ENCODE measurements at places on chromosomes 12 and 14.

DNA sequence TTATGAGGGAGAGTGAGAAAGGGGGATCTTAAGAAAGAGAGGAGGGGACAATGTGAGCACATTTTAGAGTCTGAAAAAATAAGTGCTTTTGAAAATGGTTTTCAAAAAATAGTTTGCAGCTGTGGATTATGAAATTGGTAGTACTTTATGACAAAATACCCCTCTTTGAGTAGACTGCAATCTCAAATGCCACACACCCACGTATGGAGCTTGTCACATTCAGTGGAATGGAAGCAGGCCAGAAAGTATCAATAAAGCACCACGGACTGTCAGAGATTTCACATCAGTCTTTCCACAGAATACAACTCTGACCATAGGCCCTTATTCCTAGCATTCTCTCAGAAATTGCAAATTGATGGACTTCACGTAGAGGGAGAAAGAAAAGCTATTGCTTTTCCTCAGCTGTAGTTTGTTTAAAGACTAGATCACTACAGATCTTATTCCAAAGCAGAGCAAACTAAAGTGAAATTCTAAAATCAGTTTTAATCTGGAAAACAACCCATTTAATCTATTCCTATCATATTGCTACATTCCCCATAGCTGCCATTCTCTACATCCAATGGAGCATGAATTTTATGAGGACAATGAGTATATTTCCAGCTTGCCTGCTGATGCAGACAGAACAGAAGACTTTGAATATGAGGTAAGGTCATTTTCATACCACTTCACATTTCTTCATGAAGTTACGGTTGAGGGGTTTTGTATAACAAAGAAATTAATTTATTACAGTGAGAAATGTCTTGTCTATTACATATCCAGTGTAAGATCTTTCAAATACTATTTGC, 321.3 kb downstream of the PDZRN4 start:
- no peak for DNase-seq

- DNase-seq, result no peak
Observed at GRCh38 chr12:56001487-56002100, 4.5 kb downstream of the SUOX start.

- DNase-seq, result peak; percentile 70
Observed at GRCh38 chr12:20368114-20368650, at the start of gene PDE3A. TSS of gene PDE3A (plus strand) at chr12:20368537. CDS start at chr12:20369285, 748 bp downstream.

DNA sequence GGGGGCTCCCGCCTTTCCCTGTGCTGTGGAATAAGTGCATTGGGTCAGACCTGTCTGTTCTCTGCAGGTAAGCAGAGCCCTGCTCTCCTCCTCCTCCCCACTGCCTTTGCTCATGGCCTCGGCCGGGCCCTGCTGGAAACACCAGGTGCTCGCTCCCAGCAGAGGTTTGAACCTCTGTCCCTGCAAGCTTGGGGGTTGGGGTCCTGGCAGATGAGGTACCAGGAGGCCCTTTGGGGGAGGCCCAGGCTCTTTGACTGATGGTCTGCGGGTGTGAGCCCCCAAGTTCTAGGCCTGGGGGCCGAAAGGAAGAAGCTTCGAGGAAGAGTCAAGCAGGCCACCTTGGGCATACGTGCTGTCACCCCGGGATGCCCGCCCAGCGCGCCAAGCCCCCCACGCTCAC, 22.1 kb upstream of the CEP170B start:
- no peak for DNase-seq

- no peak for DNase-seq
Observed at GRCh38 chr14:91387169-91387835, 30.3 kb downstream of the CCDC88C start.

DNA sequence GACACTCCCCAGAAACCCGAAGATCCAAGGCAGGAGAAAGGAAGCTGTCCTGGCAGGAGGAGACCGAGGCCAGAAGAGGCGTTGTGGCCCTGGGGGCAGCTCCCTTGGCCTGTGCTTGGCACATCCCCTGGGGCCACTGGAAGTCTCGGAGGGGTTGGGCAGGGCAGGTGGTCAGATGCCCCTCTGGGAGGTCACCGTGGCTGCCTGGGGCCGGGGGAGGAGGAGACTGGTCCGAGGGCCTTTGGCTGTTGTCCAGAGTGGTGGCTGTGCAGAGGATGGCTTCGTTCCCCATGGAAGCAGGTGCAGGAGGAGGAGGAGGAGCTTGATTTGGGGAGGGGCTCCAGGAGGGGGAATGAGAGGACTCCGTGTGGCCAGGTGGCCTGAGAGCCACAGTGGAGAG, 3.3 kb upstream of the NUDT14 start:
- DNase-seq, result no peak

DNA sequence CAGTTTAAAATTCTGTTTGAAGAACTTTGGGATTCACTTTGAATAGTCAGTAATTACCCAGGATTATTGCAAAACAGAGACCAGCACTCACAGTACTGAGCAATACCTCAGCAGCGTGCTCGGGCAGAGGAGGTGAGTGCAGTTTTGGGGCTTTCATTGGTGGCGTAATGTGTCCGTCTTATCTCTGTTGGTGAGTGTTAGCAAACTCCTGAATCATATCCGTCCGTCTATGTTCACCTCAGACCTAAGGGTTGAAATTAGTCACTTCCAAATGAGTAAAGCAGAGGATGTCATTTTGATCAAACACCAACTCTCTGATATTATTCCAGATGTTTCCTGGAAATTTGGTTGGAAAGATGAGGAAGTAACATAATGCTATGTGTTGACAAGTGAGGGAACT, 82.8 kb downstream of the BORCS5 start:
- DNase-seq, result no peak

GRCh38 chr14:95183082-95183481, 25.8 kb upstream of the DICER1 start:
- no peak for DNase-seq

DNA sequence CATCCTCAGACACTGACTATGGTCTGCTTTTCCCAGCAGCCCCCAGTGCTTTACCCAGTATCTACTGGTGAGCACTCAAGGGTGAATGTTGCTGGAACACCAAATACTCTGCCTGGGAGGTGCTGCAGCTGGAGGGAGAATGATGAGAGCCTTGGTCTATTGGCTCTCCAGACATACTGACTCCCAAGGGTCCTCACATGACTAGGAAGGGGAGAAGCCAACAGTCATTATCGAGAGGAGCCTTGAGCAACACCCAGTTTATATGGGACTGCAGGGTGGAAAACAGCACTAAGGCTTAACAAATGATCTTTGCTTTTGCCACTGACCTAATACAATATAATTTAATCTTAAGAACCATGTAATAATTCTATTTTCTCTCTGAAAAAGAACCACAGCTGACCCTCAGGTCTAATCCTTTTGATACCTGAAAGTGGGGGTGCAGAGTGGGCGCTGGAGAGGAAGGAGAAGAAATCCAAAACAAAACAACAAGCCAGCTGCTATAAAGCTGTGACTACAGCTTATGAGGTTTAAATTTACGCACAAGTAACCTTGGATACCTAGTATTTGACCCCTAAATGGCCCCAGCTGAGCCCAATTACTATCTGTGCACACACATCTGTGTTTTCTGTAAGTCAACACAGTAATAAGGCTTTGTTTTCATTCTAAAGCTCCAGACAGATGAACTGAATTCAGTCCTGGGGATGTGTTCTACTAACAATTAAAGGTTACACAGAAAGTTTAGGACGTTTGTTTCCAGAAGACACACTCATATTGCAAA, 107.8 kb upstream of the GRIP1 start:
- DNase-seq, result no peak

GRCh38 chr12:100995771-100996170, 201.2 kb downstream of the ANO4 start:
- no peak for DNase-seq

- no peak for DNase-seq
Observed at GRCh38 chr14:50061664-50062437, 54.5 kb downstream of the VCPKMT start.

DNA sequence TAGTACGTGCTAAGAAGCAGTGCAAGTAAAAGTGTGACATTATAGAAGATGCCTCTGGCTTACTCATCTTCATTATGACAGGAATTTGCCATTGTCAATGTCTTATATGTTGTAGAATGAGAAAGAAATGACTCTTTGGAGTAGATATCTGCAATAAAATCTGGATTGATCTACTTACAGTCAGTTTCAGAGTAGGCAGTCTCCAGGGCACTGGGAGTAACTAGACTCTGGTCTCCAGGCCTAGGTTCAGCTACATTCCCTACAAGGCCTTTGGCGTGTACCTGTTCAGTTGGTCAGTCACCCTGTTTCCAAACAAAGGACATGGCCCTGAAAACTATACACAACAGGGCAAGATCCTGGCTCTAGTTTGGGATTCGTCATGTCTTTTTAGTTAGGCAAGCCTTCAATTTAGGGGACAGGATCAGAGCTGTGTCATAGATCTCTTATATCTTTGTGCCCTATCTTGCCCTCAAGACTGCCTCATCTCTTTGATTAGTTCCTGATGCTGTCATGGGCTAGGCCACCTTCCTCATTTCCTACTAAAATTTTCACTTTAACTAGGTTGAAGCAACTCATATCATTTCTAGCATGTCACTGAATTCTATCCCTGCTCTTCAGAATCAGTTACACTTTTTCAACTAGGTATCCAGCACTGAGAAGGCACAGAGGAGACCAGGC, 410.0 kb downstream of the RAD51B start:
- DNase-seq, result no peak

- no peak for DNase-seq
Observed at GRCh38 chr12:75712223-75712622, 200.8 kb upstream of the KRR1 start.

GRCh38 chr14:75626863-75627262, 33.8 kb downstream of the ERG28 start:
- DNase-seq, result no peak

DNA sequence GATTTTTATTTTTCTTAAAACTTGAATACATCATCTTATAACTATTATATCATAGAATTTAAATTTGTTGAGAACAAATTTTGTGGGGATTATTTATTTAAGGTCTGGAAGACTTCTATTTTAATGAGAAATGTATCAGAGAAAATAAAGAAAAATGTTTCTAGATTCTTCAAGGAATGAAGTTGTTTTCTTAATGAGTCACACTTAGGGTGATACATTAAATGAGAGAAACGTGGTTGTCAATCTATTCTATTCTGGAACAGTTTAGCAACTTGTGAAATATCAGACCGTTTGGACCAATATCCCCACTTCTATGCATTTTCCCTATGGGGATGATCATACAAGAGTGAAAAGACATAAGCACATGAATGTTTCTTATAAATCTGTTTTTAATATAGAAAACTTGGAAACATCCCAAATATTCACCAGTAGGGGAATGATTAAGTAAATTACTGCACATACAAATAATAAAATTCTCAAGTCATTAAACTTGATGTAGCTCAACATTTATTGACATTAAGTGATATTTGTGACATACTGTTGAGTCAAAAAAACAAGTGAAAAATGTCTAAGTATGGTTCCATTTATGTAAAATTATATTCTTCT, 88.5 kb downstream of the E2F7 start:
- DNase-seq, result no peak

Measured in amniotic stem cell (primary cell).